Vagina (tissue), 2 donors: ENCODE measurements at places on chromosomes 7 and 10.
A peak's percentile ranks its signal among the peaks of the same experiment; 100 is the strongest.

GRCh38 chr10:70963271-70963670, 74.9 kb upstream of the PCBD1 start:
- no peak for DNase-seq
- H3K4me3 ChIP-seq: no peak overlapping the region

DNA sequence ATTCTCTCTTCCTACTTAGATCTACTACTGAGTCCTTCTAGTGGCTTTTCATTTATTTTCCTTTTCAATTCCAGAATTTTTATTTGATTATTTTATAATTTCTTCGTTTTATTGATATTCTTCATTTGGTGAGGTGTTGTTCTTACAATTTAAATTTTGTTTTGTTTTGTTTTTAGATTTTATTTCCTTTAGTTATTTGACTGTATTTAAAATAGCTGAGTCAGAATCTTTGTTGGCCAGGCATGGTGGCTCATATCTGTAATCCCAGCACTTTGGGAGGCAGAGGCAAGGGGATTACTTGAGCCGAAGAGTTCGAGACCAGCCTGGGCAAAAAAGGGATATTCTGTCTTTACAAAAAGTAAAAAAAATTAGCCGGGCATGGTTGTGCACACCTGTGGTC, 36.1 kb downstream of the AKAP9 start:
- no peak overlapping the region for H3K4me3 ChIP-seq
- H3K27ac ChIP-seq: no peak overlapping the region
- no peaks in the 10 kb centered on the region for H3K36me3 ChIP-seq

DNA sequence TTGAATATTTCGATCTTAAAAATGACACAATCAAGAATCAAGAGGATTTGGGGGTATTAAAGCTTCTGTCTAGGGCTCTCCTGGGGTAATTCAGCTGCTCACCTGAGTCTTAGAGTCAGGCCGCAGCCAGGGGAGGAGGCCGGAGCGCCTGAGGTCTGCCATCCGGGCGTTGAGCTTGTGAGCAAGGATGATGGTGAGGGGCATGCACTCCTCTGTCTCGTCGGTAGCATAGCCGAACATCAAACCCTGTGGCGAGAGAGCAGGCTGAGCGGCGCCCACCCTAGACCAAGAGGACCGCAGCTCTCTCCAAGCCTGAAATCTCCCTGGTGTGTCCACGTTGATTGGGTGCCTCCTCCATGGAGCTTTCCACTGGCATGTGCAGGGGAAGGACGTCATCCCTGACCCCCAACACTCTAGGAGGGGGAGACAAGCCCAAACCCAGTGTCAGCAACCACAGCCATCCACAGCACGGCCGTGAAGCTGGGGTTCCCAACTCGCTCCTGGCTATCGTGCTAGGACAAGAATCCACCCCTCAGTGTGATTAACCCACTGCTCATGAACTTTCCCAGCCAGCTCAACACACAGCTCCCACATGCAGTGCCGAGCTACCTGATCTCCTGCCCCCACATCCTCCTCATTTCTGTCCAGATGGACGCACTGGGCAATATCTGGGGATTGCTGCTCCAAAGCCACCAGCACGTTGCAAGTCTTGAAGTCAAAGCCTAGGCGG, 9.2 kb downstream of the MAT1A start:
- no peak overlapping the region for H3K27ac ChIP-seq
- H3K27me3 ChIP-seq: no peaks in the 10 kb centered on the region
- H3K4me3 ChIP-seq: no peak overlapping the region
- no peaks in the 10 kb centered on the region for H3K4me1 ChIP-seq

DNA sequence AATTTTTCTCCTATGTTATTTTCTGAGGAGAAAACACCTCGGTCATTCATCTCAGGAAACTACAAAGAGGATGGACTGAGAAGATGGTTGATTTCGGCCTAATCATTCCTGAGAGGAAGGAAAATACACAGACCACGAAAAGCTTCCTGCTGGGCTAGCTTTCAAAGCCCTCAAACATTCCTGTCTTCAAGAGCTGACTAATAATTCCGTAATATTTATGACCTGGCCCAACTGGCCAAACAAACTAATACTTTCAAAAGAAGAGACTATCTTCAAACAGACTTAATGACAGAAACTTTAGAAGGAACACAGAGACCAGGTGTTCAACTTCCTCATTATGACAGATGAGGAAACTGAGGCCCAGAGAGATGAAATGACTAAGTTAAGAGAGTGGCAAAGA, 215.1 kb upstream of the FRMD4A start:
- H3K4me3 ChIP-seq: no peak overlapping the region
- H3K36me3 ChIP-seq: no peaks in the 10 kb centered on the region
- no peak for DNase-seq
- no peak overlapping the region for H3K27ac ChIP-seq

DNA sequence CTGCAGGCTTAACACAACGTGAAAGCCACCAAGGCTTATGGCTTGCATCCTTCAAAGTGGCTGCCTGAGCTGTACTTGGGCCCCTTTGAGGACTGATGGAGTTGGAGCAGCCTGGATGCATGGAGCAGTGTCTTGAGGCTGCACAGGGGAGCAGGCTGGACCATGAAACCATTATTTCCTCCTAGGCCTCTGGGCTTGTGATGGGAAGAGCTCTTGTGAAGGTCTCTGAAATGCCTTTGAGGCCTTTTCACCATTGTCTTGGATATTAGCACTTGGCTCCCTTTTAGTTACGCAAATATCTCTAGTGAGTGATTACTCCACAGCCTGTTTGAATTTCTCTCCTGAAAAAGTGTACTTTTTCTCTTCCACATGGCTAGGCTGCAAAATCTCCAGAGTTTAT, 201.2 kb upstream of the NPY start:
- no peaks in the 10 kb centered on the region for H3K4me1 ChIP-seq
- no peak for DNase-seq
- H3K36me3 ChIP-seq: no peaks in the 10 kb centered on the region
- no peaks in the 10 kb centered on the region for H3K27me3 ChIP-seq
- no peak overlapping the region for H3K4me3 ChIP-seq

DNA sequence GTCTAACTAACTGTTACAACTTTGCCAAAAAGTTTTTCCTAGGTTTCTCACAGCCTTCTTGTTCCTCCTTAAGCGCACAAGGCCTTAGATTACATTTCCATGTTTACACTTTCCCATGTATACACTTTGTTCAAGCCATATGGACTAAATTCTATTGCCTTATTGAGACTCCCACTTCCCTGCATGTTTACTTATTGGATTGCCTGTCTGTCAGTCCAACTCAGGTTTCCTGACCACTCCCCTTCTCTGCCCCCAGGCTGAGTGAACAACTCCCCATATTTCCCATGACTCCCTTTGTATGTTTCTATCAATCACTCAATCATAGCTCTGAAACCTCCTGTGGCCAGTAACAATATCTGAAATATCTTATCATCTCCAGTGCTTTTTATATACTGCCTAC, 43.0 kb downstream of the SLC25A40 start:
- H3K36me3 ChIP-seq: no peaks in the 10 kb centered on the region
- no peaks in the 10 kb centered on the region for H3K4me1 ChIP-seq
- DNase-seq: no peak
- no peak overlapping the region for H3K4me3 ChIP-seq

- no peak for DNase-seq
- no peaks in the 10 kb centered on the region for H3K4me1 ChIP-seq
- H3K4me3 ChIP-seq: no peak overlapping the region
Observed at GRCh38 chr7:149226840-149227494, 12.5 kb upstream of the ZNF212 start.

DNA sequence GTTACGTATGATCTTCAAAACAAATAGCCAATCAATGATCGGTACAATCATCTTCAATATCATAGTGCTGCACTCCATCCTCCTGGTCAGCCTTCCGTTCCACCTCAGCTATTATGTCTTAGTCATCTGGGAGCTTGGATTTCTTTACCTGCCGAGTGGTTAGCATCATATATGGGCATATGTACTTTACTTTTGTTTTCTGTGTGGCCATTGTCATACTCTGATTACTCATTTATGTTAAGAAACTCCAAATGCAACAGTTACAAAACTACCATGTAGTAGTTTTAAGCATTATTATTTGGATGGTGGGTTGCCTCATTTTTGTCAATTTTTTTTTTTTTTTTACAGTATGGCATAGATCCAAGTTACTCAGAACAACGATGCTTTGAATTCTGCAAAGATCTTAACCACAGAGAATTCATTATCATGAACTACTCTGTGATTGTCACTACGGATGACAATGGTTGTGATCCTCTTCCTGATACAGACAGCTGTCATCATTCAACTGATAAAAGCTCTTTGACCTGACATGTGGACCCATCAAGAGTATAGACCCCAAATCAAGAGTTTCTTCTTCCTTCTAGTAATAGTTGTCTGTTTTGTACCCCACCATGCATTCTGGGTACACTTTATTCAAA, 52.1 kb upstream of the NME8 start:
- no peak overlapping the region for H3K27ac ChIP-seq
- no peaks in the 10 kb centered on the region for H3K36me3 ChIP-seq
- no peaks in the 10 kb centered on the region for H3K27me3 ChIP-seq
- DNase-seq: no peak
- no peak overlapping the region for H3K4me3 ChIP-seq

DNA sequence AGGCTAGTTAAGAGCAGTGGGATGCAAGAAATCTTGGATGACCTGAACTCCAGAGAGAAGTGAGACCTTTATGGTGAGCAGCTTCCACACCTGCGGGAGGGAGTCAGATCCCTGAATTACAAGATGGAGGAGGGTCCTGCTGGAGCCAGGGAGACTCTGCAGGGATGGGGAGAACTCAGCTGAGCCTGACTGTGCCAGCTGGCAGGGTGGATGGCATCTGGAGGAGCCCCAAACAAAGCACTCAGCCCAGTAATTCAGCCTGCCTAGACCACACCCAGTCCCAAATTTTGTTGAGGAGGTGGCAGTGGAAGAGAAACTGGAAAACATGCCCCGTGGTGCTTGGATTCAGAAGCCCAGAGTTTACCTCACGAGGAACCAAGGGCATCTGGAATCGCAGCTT, 208.2 kb downstream of the WDR11 start:
- DNase-seq: no peak
- no peaks in the 10 kb centered on the region for H3K36me3 ChIP-seq
- no peaks in the 10 kb centered on the region for H3K4me1 ChIP-seq
- H3K27me3 ChIP-seq: no peaks in the 10 kb centered on the region

- no peaks in the 10 kb centered on the region for H3K27me3 ChIP-seq
- no peak overlapping the region for H3K27ac ChIP-seq
- H3K4me1 ChIP-seq: no peaks in the 10 kb centered on the region
- no peaks in the 10 kb centered on the region for H3K36me3 ChIP-seq
- H3K4me3 ChIP-seq: no peak overlapping the region
Observed at GRCh38 chr7:136189506-136189998, 212.4 kb upstream of the MTPN start.

DNA sequence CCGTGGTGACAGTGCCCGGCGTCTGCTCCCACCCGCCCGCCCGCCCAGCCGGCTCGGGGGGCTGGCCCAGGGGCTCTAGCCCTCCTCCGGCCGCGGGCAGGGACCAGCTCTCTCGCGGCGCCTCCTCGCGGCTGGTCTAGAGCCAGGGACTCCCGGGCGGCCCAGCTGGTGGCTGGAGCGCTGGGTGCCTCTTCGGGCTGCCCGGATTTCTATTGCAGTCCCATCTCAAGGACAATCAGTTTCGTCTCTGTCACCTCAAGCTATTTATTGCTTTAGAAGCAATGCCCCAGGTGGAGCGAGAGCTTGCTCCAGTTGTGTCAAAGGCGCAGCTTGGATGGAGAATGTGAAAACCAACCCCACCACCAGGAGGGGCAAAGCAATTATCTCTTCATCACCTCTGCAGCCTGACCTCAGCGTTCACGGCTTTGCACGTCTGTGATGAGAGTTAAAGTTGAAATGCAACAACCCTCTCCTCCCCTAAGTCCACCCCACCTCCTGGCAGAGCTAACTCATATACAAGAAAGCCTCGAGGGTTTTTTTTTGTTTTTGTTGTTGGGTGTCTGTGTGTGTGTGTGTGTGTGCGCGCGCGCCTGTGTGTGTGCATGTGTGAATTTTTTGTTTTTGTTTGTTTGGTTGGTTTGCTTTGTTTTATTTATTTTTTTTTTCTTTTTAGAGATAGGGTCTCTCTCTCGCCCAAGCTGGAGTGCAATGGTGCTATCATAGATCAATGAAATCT, at the start of gene ITGA8:
TSS of gene ITGA8 (minus strand) at position 24 of the 736 bp plus-strand sequence. CDS start 151 bp downstream, outside the sequence.
- no peaks in the 10 kb centered on the region for H3K27me3 ChIP-seq
- H3K4me1 ChIP-seq: no peaks in the 10 kb centered on the region
- H3K27ac ChIP-seq: peak within 1 kb of the TSS; percentile 66
- peak within 1 kb of the TSS; percentile 60 for H3K4me3 ChIP-seq

DNA sequence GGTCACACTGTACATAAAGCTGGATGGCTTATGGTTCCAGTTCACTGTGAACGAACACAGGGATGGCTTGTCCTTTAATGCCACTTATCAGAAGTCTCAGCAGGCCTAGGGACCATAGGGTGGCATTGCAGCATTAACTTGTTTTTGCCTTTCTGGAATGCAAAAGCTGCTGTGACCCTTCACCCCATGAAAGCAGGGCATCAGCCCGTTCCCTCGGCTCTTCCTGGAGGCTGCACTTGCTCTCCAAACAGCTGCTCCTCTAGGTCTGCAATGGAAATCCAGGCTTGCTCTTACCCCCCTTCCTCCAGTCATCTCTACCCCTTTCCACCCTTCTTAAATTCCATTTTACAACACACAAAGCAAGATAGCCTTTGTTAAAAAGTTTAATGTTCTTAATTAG, 17.9 kb upstream of the NEUROD6 start:
- no peaks in the 10 kb centered on the region for H3K36me3 ChIP-seq
- no peak for DNase-seq
- no peaks in the 10 kb centered on the region for H3K27me3 ChIP-seq
- no peak overlapping the region for H3K27ac ChIP-seq
- H3K4me3 ChIP-seq: no peak overlapping the region

- no peak overlapping the region for H3K27ac ChIP-seq
- H3K4me1 ChIP-seq: no peaks in the 10 kb centered on the region
- H3K27me3 ChIP-seq: no peaks in the 10 kb centered on the region
- H3K4me3 ChIP-seq: no peak overlapping the region
- peak; percentile 64 for DNase-seq
Observed at GRCh38 chr7:45643630-45644029, 69.5 kb downstream of the ADCY1 start.

DNA sequence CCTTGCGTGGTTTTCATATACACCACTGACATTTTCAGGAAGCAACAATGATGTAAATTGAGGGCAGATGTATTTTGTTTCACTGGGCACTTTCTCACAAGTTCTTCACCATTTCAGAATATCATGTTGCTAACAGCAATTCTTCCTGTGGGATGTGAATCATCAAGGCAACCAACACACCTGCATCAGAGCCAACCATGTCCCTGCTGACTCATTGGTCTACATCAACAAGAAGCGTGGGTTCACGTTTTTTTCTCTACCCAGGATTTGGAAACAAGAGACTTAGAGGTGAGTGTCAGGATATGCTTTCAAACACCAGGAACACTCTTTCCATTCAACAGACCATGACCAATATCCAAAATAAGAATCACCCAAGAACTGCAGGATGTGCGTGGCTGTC, 203.9 kb downstream of the TEX36 start:
- DNase-seq: no peak
- no peaks in the 10 kb centered on the region for H3K4me1 ChIP-seq
- H3K36me3 ChIP-seq: no peaks in the 10 kb centered on the region
- no peaks in the 10 kb centered on the region for H3K27me3 ChIP-seq

DNA sequence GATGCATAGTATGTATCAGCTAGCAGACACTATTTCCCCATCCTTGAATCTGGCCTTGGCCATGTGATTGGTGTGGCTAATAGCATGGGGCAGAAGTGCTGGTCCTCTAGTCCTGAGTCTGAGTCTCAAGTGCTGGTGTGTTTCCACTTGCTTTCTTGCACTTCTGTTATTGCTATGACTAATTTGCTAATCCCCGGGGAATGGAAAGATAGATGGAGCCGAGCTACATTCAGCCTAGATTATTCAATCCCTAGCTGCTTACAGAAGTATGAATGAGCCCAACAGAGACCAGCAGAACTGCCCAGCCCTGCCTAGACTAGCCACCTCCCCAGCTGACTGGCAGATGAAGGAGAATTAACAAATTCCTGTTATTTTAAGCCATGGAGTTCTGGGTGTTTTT, 53.2 kb upstream of the SYPL1 start:
- H3K36me3 ChIP-seq: no peaks in the 10 kb centered on the region
- H3K27me3 ChIP-seq: no peaks in the 10 kb centered on the region
- no peak overlapping the region for H3K27ac ChIP-seq
- H3K4me1 ChIP-seq: peaks cover 17% of the 10 kb centered on the region
- H3K4me3 ChIP-seq: no peak overlapping the region
